Activated CD4-positive, alpha-beta T cell treated with anti-CD3 and anti-CD28 coated beads for 24 hours (primary cell): ENCODE measurements at places on chromosomes 4 and X.

DNA sequence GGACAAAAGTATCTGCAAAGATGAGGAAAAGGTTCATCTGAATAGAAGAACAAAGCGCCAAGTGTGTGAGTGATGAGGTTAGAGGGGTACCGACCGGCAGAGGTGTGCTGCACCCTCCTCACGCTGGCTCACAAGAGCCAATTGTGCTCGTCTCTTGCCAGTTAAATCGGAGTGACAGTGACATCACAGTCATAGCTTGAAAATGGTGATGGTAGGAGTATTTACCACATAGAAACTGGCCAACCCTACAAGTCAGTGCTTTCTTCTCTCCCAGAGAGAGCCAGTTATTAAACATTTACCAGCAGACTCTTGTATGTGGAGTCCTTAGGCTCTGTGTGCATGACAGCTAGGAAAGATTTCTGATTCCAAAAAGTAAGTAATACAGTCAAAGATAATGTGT, 32.4 kb downstream of the CLDN22 start:
- DNase-seq, result no peak

- DNase-seq, result no peak
These were observed 48.1 kb downstream of the DCLK2 start for GRCh38 chr4:150126201-150126863.

- DNase-seq, result no peak
These were observed 722 bp downstream of the FGF16 start for GRCh38 chrX:77447653-77448569.

- DNase-seq, result no peak
These were observed 146.3 kb upstream of the ATP6AP2 start for GRCh38 chrX:40434443-40434842.

DNA sequence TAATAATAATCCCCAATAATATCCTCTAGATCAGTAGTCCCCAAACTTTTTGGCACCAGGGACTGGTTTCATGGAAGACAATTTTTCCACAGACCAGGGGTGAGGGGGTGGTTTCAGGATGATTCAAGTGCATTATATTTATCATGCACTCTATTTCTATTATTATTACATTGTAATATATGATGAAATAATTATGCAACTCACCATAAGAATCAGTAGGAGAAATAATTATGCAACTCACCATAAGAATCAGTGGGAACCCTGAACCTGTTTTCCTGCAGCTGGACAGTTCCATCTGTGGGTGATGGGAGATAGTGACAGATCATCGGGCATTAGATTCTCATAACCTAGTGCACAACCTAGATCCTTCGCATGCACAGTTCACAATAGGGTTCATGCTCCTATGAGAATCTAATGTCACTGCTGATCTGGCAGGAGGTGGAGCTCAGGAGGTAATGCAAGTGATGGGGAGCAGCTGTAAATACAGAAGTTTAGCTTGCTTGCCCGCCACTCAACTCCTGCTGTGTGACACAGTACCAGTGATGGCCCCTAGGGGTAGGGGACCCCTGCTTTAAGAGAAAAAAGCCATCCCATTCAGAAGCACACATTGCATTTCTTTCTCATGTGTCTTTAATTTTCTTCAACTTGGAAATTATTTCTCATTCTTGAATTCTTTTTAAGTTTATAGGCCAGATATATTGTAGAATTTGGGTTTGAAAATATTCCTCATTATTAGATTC, 16.0 kb upstream of the SH3RF1 start:
- no peak for DNase-seq

- DNase-seq, result no peak
These were observed 16.8 kb downstream of the MUC7 start for GRCh38 chr4:70488748-70489147.

DNA sequence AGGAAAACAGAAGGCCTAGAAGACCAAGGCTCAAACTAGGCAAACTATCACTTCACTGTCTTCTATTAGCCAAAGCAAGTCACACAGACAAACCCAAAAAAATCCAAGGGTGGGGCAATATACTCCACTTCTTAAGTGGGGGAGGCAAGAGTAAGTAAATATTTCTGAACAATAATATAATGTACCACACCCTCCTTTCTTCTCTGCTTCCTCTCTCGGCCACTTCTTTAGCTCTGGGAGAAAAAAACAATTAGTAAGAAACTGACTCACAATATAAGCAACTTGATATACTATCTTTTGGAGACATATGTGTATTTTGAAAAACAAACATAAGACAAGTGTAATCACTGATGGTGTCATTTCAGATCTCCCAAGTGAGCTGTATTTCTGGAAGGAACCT, 14.8 kb downstream of the DCAF8L1 start:
- no peak for DNase-seq

- no peak for DNase-seq
These were observed 615.6 kb downstream of the CENPC start for GRCh38 chr4:66929748-66930147.

GRCh38 chr4:15054541-15054940, 52.3 kb downstream of the CPEB2 start:
- no peak for DNase-seq

GRCh38 chrX:83416273-83416672, 91.8 kb upstream of the POU3F4 start:
- DNase-seq, result no peak

- no peak for DNase-seq
These were observed 261.4 kb downstream of the LDB2 start for GRCh38 chr4:16636912-16637630.

DNA sequence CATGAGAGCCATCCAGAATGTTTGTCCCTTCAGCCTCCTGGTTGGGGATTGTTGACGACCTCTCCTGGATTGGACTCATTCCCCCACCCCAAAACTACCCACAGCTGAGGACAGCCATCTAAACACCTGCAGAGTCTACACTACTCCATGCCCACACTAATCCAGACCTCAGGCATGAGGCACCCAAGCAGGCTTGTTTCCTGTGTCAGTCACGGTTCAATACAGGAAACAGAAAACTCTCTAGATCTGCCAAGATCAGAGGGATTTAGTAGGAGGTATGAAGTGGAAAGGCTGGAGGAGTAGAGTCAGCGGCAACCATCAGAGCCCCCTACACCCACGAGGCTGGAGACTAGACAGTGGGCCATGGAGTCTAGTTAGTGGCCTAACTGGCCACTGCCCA, 37.7 kb downstream of the HAND2 start:
- DNase-seq, result no peak

GRCh38 chrX:115393271-115393670, 103.8 kb downstream of the LUZP4 start:
- DNase-seq, result no peak

- no peak for DNase-seq
These were observed 661 bp downstream of the SPIN4 start for GRCh38 chrX:63350465-63350877.

DNA sequence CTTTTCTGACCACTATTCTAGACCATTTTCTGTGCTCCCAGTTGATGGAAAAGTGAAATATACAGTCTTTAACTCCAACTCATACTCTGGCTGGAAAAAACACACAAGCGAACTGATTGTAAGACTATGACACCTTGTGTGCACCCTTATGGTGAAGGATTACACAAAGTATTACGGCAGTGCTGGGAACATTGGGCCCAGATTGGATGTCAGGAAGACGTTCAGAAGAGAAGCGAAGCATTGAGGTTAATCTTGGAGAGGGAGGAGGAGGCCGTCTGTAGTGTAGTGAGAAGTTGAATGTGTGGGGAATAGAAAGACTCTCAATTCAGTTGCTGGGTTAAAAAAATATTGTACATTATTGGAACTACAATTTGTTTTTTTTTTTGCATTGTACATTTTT, 50.0 kb downstream of the GRIA2 start:
- no peak for DNase-seq

- peak; percentile 3 for DNase-seq
These were observed at the start of gene FAM47E for GRCh38 chr4:76251441-76252270. FAM47E (plus strand) TSS chr4:76251721; CDS start chr4:76251747, 26 bp downstream.

GRCh38 chrX:135384161-135384836, 37.4 kb upstream of the SMIM10L2A start:
- DNase-seq, result no peak

- no peak for DNase-seq
These were observed 135.4 kb upstream of the GNPDA2 start for GRCh38 chr4:44861756-44862155.

GRCh38 chr4:39353478-39354253, 12.5 kb downstream of the RFC1 start:
- DNase-seq, result no peak

DNA sequence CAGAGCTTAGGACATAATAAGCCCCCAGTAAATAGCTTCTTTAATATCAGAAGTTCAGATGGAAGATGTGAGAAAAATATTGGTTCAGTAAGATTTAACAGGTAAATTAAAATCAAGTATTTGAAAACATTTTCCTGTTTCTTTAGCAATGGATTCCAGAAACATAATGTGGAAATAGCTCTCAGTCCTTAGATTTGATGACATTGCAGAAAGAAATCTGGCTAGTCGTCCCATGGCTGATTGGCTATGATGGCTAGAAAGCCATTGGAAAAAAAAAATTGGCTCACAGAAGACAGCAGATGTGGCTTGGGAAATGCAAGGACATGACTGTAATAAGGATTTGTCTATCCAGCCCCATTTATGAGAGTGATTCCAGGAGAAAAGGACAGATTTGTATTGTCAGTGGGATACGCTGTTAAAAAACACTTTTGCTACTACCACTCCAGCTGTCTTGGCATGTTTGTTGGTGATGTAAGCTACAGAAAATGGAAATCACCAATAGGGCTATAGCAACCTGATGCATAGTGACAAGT, 78.3 kb downstream of the AR start:
- DNase-seq, result no peak

- DNase-seq, result no peak
These were observed 175.2 kb upstream of the TET2 start for GRCh38 chr4:104971462-104971861.

DNA sequence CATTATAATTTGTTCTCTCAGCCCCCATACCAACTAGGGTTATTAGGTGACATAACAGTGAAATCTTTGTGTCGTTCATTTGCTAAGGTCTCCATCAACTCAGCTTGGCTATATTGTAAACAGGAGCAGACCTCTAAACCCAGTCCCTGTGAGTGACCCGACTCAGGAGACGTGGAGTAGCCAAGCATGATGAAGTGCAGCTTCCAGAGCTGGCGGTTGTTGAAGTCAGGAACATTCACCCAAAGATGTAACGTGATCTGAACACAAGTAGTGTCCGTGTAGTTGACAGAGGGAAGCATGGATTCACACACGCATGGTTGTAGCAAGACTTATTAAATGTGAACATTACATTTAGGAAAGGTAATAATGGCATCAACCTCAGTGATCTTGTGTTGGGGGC, 102.3 kb downstream of the FAM193A start:
- no peak for DNase-seq

DNA sequence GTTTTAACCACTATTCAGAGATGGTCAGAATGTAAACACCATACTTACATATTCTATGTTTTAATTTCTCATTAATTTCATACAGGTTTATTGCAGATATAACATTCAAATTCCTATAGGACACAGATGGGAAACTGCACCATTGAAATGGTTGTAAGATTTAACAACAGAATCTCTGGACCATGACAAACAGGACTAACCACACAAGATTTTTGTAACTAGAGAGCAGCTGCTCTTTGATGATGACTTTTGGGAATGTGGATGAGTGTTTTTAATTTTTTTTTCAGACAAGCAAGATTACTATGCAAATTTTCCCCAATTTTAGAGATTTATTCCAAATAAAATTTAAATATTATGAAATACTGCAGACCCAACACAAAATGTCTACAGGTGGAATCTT, 610.2 kb downstream of the PCDH18 start:
- DNase-seq, result no peak

DNA sequence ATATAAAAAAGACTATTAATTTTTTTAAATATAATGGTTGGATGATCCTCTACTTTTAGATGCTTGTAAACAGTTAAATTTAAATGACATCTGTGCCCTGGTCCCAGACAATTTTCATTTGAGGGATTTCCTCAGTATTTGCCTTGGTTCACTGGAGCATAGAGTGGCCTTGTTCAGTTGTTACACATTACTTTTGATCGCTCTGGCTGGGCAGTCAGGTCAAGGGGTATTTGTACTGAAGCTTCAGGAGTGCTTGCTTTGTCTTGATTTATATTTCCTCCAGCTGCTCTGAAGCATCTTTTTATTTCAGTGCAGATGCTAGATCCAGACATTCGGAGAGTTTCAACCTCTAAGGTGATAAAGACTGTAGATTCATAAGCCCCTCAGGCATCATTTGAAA, 50.0 kb downstream of the COMMD8 start:
- DNase-seq, result no peak

- DNase-seq, result no peak
These were observed 177.1 kb upstream of the MID1 start for GRCh38 chrX:10797466-10797865.

DNA sequence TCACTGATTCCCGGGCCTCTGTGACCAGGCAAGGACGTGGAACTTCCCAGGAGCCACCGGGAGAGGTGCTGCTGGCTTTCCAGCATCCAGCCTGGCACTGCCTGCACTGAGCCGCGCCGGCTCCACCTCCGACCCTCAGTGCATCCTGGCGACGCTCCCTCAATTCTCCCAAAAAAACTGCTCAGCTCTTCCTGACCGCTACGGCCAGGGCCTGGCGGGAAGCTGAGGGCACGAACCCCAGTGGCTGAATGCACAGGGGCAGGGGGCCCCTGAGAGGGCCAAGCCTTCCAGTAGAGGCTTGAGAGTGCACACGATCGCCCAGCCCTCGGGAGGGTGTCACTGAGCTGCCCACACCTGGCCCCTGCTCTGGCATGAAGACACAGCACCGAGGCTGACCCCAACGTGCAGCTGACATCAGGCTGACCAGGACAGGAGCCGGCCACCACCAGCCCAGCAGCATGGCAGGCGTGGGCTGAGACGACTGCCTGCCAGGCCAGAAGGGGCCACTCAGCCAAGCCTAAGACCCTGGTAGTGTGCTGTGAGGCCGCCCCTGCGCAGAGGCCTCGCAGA, 6.9 kb downstream of the CTBP1 start:
- DNase-seq, result no peak

- DNase-seq, result no peak
These were observed 50.0 kb downstream of the COX18 start for GRCh38 chr4:73019462-73020047.

- no peak for DNase-seq
These were observed 42.2 kb downstream of the TLL1 start for GRCh38 chr4:165915215-165915614.

DNA sequence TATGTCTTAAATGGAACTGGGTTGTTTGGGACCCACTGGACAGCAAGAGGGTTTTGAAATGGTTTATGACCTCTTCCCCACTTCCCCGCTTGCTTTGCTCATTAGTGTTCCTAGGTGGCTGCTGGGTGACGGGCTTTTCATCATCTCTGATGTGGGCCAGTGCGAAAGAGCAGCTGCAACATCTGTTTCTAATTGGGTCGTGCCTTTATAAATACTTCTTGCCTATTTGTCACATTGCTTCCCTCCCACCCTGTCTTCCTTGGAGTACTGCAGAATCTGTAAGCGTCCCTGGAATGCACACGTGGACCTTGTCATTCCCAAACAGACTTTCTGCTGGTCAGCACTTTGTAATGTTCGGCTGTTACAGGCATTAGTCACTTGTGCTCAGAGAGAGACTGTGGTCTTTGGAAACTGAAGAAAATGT, 35.2 kb downstream of the SEPTIN11 start:
- no peak for DNase-seq

- no peak for DNase-seq
These were observed 10.0 kb upstream of the OPHN1 start for GRCh38 chrX:68443155-68443868.

GRCh38 chrX:54030329-54030728, 13.9 kb downstream of the PHF8 start:
- no peak for DNase-seq

GRCh38 chr4:158580064-158580463, 58.4 kb downstream of the RXFP1 start:
- DNase-seq, result no peak
